ENCODE measurements at places on chromosomes 3 and 15.

DNA sequence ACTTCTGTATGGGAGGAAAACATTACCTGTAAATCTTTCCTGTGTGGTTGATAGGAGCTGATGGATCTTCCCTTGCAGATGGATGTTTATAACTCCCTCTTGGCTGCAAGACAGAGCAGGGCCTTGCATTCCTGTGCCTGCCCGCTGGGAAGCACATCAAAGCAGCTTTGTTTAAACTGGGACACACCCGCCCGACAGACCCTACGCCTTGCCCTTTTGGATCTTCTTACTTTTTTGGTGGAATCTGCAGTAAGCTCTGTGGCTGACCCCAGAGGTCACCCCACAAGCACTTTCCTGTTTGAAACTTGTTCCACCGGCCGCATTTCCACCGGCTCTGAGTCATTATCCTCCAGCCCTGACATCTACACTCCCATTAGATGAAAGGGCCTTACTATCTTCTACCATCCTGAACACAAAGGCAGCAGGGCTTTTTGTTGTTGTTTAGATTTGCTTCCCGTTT lies 244.1 kb upstream of the STT3B start:
- peak; percentile 11 for DNase-seq

- peak; percentile 38 for DNase-seq
Measured at GRCh38 chr15:85615930-85616329, 178.8 kb downstream of the KLHL25 start.

DNA sequence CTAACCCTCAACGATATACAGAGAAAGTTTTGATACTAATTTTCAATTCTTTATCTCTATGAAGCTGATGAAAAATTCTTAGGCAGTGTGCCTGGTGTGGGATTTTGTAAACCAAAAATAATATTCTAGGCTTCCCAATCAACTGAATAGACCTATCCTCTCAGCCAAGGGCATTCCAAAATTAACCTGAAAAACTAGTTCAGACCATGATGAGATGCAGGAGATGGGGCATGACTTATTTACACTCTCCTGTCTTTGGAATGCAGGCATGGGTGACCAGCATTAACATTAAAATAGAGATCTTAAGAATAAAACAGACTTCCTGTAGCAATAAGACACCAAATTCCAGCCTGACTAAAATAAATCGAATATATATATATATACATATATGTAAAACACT lies 7.8 kb upstream of the LPCAT4 start:
- no peak for DNase-seq

DNA sequence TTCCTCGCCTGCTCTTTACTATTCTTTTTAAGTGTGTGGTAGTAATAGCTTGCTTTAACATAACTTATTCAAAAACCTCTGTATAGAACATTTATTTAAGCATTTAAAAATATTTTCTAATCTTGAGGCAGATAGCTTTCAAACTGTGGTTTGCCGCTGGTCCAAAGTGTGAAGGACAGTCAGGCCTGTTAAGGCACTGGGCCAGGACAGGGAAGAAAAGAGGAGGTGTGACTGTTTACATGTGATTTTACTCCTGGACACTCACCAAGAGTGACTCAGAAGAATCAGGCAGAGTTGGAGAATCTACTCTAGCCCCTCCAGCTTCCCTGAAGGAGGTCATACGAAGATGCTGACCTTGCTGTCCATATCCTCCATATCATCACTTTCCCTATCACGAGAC lies 44.7 kb downstream of the CEP152 start:
- no peak for DNase-seq

GRCh38 chr3:53416530-53416929 lies 69.2 kb upstream of the DCP1A start:
- DNase-seq = no peak

DNA sequence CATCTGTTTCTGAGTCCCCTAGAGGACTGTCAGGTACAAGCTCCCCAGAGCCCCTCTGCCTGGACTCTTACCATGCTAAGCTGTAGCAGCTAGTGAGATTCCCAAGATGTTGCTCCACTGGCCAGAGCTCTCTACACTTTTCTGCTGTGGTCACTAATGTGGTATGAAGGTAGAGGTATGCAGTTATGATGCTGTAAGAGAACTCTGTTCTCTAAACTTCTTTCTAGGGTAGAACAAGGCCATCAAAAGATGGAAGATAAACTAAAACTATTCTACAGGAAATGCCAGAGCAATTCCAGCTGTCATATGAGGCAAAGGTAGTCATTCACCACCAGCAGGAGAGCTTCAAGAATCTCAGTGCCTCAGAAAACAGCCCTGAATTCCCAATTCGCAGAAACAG lies 517.4 kb upstream of the ARRDC4 start:
- DNase-seq = no peak

DNA sequence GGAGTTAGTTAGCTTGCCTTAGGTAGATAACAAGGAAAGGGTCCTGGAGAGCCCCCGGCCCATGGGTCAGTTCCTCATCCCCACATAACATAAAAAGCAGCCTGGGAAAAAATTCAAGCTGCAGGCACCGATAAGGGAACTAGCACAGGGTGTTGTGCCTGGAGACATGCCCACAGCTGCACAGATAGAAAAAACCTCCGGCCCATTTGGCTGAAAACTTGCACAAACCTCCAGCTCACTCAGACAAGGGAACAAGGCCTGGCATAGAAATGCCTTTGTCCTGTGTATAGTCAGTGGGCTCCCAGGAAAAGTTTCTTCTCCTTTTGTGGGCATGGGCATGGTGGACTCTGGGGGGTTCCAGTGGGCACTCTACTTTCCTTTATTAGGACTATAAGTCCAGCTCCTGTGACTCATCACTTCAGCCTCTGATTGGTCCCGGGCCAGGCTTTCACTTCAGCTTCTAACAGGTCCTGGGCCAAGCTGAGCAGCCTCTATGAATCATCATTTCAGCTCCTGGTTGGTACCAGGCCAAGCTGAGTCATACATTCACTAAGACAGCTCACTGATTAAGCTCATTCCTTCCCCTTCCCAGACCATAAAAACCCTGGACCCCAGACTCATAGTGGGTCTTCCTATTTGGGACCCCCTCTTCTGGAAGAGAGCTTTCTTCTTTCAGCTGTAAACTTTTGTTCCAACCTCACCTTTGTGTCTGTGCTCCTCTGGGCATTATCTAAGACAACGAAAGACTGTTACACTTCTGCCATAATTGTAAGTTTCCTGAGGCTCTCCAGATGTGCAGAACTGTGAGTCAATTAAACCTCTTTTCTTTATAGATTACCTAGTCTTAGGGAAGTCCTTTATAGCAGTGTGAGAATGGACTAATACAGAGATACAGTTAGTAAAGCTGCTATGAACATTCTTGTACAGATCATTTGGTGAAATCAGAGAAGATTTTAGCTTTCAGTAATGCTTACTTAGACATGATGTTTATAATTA lies 348.0 kb upstream of the DPPA4 start:
- DNase-seq = no peak

DNA sequence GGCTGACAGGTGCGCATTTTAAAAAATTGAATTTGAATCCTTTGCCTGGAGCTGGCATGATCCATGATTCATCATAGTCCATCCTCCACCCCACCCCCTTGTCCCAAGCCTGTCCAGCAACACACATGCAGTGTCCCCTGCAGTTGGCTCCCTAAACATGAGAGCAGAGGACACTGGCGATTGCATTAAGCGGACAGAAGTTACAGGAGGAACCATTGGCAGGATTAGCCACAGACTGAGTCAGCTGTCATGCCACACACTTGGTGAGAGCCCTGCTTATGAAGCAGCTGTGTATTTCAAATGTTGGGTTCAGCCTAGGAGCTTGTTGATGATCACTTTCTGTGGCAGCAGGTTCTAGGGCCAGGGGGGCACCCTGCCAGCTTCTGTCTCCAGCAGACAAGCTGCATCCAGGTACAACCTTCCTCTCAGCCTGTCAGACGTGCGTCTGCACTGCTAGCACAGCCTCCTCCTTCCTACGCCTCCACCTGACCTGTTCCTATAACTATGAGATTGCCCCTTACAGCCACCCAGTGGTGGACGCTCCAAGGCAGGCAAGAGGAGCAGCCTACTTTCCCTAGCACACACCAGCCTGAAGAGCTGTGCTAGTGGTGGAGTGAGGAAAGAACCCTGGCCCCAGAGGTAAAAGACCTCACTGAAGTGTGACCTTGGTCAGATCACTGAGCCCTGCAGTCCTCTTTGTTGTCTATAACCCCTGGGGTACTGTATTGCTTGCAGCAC lies 121.9 kb downstream of the SLCO3A1 start:
- DNase-seq = no peak

DNA sequence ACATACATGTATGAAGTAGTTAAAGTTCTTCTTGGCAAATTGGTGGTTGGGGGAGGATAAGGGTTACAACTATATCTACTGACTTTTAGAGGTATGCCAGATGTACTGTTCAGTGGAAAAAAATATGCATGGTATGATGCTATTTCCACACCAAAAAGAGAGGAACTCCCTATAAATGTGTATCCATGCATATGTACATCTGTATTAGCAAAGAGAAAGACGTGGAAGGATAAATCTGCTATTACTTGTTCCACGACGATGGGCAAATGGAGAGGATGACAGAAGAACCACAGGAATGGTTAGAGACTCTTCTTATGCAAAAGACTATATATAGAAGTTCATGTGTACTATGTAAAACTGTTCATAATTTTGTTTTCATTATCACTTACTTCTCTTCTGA lies 197.6 kb downstream of the RORA start:
- DNase-seq = no peak

DNA sequence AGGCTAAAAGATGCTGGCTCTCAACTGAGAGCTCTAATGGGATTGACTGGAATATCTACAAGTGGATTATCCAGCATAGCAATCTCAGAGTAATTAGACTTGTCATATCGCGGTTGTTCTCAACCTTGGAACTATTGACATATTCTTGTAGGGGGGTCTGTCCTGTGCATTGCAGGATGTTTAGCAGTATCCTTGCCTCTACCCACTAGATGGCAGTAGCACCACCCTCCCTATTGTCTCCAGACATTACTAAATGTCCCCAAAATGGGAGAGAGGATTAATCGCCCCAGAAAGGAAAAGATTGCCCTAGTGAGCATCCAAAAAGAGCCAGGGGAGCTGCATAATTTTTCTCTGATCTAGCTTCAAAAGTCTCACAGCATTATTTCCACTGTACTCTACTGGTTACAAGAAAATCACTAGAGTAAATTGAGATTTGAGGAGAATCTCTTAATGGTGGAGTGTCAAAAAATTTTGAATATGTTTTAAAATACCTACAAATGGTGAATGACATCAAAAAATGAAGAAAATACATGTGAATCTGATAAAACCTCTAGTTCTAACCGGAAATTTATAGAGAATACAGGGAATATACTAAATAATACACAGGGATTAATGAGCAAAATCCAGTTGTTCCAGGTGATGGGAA lies 388.2 kb upstream of the AGTR1 start:
- DNase-seq = no peak

DNA sequence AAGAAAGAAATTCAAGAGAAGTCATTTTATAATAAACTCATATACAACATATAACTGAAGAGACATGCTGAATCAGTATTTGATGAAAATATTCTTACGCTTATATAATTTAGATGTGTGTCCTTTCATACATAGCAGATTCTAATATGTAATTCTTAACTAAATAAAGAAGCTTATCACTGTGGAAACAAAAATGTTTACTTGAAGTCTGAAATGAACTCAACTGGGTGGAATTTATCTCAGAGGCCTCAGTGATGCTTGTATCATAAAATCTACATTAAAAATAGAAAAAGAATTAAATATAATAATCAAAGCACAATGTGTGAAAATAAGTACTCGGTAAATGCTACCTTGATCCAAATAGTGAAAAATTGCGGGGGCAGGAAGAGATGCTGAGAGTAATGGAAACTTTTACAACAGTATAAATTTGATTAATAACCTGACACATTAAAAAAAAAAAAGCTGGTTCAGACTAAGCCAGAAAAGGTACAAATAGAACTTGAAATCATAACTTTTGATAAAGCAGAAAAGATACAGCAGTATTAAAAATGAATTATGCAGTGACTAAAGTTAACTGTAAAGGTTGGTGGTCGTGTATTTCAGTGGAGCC lies 12.0 kb upstream of the CBLB start:
- no peak for DNase-seq
